Endodermal cell (in vitro differentiated cells): ENCODE measurements at places on chromosomes 2 and 18.
A peak's percentile ranks its signal among the peaks of the same experiment; 100 is the strongest.

DNA sequence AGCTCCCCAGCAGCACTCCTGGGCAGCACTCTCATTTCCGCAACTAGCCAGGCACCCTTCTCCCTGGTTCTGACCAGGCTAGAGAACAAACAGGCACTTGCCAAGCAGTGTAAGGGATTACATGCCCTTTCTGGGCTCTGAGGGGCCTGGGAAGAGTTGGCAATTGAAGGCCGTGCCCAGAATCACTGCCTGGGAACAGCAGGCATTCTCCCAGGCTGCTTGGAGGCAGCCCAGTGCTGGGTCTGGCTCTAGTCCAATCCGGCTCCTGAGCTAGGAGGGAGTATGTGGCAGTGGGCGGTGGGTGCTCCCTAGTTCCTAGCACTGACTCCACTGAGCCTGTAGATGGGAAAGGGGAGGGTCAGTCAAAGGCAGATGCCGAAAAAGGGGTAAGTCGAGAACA is 34.1 kb upstream of the SP3 start:
- no peaks in the 10 kb centered on the region for H3K4me1 ChIP-seq
- no peak for DNase-seq
- no peak overlapping the region for H3K4me3 ChIP-seq
- H3K27ac ChIP-seq = no peak overlapping the region
- no peaks in the 10 kb centered on the region for H3K27me3 ChIP-seq

GRCh38 chr2:96832754-96833507 is 10.9 kb downstream of the ANKRD23 start:
- H3K4me3 ChIP-seq = no peak overlapping the region
- peaks cover 13% of the 10 kb centered on the region for H3K4me1 ChIP-seq
- peaks cover 56% of the 10 kb centered on the region for H3K36me3 ChIP-seq
- peak; percentile 93 for DNase-seq
- no peaks in the 10 kb centered on the region for H3K27me3 ChIP-seq

GRCh38 chr2:60945341-60945740 is 64.0 kb downstream of the REL start:
- no peaks in the 10 kb centered on the region for H3K36me3 ChIP-seq
- no peaks in the 10 kb centered on the region for H3K4me1 ChIP-seq
- no peaks in the 10 kb centered on the region for H3K27me3 ChIP-seq
- DNase-seq = no peak

- H3K27ac ChIP-seq = no peak overlapping the region
- no peaks in the 10 kb centered on the region for H3K4me1 ChIP-seq
- no peak overlapping the region for H3K4me3 ChIP-seq
- H3K36me3 ChIP-seq = peaks cover 6% of the 10 kb centered on the region
- DNase-seq = peak; percentile 36
Measured at GRCh38 chr2:200578778-200579177, 7.0 kb upstream of the AOX1 start.

DNA sequence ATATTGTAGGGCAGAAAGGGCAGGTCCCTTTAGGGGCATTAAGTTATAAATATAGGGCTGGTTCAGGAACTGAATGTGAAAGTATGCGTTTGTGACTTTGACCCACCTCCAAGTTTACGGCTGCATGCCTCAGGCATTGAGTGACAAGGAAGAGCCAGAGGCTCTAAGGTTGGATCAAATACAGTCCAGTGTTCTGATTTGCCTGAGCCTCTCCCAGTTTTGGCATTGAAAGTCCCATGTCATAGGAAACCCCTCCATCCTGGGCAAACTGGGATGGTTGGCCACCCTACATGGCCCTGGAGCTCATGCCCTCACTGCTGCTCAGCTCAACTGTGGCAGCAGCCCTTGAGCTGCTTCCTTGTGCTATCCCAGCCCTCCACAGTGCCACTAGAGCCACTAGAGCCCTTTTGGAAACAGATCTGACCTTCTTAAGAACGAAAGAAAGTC is 29.9 kb downstream of the HK2 start:
- no peak overlapping the region for H3K4me3 ChIP-seq
- H3K27ac ChIP-seq = no peak overlapping the region
- peaks cover 2% of the 10 kb centered on the region for H3K36me3 ChIP-seq
- H3K27me3 ChIP-seq = no peaks in the 10 kb centered on the region
- DNase-seq = no peak

- no peaks in the 10 kb centered on the region for H3K27me3 ChIP-seq
- H3K36me3 ChIP-seq = no peaks in the 10 kb centered on the region
- no peaks in the 10 kb centered on the region for H3K4me1 ChIP-seq
- no peak for DNase-seq
Measured at GRCh38 chr2:137706786-137707613, 257.3 kb upstream of the HNMT start.

DNA sequence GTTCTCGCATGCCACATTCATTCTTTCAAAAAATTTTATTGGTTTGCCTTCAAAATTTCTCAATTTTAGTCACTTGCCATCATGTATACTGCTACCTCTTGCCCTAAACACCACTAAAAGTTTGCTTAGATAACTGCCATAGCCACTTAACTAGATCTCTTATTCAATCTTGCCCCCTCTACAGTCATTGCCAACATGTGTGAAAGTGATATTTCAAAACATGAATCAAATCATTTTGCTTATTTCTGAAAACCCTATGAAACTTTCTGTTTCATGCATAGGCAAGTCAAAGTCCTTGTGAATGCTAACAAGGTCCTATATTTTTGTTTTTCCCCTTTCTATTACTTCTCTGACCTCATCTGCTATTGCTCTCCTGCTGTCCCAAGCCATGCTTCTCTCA is 397.1 kb downstream of the KCNJ3 start:
- H3K36me3 ChIP-seq = no peaks in the 10 kb centered on the region
- no peaks in the 10 kb centered on the region for H3K27me3 ChIP-seq
- H3K27ac ChIP-seq = no peak overlapping the region
- no peaks in the 10 kb centered on the region for H3K4me1 ChIP-seq

- peaks cover 14% of the 10 kb centered on the region for H3K4me1 ChIP-seq
- H3K27me3 ChIP-seq = no peaks in the 10 kb centered on the region
- H3K27ac ChIP-seq = no peak overlapping the region
- H3K36me3 ChIP-seq = peaks cover under 1% of the 10 kb centered on the region
Measured at GRCh38 chr18:51028201-51028805, 1.7 kb upstream of the SMAD4 start.

- no peak overlapping the region for H3K4me3 ChIP-seq
- H3K36me3 ChIP-seq = no peaks in the 10 kb centered on the region
- H3K27ac ChIP-seq = no peak overlapping the region
- no peak for DNase-seq
Measured at GRCh38 chr2:176446718-176447414, 177.6 kb downstream of the MTX2 start.

GRCh38 chr18:31093880-31094279 is 8.3 kb downstream of the DSC2 start:
- no peak overlapping the region for H3K27ac ChIP-seq
- no peak overlapping the region for H3K4me3 ChIP-seq
- peaks cover 44% of the 10 kb centered on the region for H3K36me3 ChIP-seq
- no peaks in the 10 kb centered on the region for H3K4me1 ChIP-seq
- DNase-seq = no peak
